ENCODE measurements at places on chromosomes 7 and 10.

DNA sequence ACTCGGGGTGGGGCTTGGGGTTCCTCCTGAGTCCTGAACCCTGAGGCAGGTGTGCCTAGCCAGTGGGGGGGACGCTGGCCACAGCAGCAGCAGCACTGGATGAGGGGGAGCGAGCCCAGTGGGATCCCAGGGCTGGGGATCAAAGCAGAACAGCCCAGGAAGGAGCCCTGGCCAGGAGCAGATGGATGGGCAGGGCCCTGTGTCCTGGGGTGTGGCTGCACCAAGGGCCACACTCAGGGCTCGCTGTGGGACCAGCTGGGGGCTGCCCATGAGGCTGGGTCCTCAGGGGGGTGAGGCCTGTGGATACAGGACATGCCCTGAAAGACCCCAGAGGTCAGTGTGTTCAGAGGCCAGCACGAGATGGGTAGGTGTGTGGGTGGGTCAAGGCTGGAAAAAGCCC lies 50.9 kb downstream of the STK32C start:
- DNase-seq: no peak

DNA sequence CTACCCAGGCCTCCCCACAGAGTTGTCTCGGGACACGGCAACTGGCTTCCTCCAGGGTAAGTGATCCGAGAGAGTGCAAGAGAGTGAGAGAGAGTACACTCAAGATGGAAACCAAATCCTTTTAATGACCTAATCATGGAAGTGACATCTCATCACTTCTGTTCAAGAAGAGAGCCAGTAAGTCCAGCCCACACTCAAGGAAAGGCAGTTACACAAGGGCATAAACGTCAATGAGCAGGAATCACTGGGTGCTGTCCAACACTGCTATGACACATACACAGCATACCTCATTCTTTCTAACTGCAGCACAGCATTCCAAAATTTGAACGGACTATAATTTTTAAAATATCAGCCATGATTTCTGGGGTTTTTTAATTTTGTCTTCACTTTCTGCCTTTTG lies 29.3 kb upstream of the OSBPL3 start:
- no peak for DNase-seq

DNA sequence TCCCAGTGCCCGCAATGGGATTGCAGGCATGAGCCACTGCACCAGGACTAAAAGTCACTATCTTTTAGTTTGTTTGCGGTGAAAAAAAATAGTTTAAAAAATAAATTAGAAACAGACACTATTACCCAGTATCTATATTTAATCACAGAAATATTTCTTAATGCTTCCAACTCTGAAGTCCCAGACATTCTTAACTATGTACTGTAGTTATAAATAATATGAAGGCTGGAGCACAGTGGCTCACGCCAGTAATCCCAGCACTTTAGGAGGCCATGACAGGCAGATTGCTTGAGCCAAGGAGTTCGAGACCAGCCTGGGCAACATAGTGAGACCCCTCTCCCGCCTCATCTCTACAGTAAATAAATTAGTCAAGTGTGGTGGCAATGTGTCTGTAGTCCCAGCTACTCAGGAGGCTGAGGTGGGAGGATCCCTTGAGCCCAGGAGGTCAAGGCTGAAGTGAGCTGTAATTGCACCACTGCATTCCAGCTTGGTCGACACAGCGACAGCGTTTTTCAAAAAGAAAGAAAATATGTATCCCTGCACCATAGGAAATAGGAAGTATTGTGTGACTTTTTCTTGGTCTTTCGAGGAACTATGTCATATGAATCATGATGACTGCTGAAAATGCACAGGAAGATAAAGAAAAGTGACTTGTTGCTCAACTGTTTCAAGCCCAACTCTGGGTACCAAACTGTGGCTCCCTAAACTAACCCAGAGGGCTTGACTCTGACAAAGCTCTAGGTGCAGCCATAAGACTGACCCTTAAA lies 74.9 kb upstream of the STEAP1B start:
- no peak for DNase-seq

GRCh38 chr10:48932831-48933664 lies 6.6 kb downstream of the LRRC18 start:
- no peak for DNase-seq

- no peak for DNase-seq
These were observed 1.6 kb downstream of the STEAP4 start for GRCh38 chr7:88305044-88305443.
